ENCODE measurements at places on chromosomes 12 and 14.

GRCh38 chr12:48067250-48067938, 38.5 kb downstream of the SENP1 start:
- DNase-seq, result no peak

- no peak for DNase-seq
Observed at GRCh38 chr12:113594967-113595366, 123.3 kb upstream of the LHX5 start.

DNA sequence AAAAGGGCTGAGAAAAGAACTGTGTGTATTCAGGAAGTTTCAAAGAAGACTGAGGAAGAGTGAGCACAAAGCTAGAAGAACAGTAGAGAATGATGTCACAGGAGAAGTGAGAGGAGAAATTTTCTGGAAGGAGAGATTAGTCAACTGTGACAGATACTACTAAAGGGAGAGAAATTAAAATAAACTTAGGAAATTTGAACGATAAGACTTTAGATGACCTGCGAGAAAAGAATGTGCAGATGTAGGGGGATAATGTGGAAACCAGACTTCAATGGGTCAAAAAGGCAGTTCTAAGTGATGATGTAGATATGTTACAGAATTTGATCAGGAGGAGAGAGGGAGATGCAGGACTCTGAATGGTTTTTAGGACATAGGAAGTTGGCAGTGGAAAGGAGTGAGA, 287.4 kb downstream of the SYT1 start:
- DNase-seq, result no peak

DNA sequence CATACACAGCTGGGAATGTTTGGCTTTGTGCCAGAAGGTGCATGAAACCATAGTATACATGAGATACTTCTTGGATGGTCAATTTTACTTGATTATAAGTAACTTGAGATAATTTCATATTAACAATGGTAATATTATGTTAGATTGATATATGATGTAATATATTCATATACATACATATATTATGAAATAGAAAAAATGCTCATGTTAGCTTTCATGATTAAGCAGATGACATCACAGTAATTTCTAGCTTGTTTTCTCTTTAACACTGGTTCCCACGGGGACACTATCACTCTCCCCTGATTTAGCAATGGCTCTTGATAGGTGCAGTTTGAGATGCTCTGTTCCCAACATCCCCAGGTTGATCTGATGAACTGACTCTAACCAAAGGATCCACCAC, 35.4 kb upstream of the NTF3 start:
- no peak for DNase-seq

GRCh38 chr12:120377611-120378010, 8.6 kb upstream of the MSI1 start:
- DNase-seq, result no peak

DNA sequence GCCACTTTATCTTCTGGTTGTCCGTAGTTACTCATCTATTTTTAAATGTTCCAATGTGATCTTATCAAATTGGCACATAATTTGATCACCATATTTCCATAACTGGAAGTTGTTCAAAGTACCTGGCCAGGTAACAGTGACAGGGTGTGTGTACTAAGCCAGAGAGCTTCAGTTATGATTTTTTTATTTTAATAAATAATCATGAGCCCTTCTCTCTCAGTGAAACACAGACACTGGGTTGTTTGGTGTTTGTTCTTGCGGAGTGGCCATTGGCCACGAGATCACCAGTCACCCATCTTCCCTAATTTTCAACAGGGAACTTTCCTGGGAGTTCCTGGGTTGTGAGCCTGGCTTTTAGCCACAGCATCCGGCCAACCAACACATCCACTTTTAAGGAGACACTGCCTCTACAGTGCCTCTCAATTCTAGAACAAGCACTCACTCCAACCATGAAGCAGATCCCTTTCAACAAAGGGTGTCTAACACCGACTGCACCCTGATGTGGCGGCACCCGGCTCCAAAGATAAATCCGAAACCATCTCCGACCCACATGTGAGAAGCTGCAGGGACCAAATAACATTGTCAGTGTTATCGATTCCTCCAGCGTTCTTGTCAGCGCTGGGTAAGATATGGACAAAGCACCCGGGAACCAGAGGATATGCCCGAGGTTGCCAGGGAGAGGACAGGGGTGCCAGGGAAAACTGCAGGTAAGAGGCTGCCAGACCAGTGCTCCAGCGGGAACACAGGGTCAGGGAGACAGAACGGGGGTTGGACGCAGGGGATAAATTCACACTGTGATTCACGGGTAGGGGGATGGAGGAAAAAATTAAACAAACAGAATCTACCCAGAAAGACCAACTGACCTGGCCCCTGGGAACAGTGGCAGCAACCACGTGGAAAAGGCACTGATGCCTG, 49.9 kb downstream of the FOXN3 start:
- DNase-seq, result no peak

DNA sequence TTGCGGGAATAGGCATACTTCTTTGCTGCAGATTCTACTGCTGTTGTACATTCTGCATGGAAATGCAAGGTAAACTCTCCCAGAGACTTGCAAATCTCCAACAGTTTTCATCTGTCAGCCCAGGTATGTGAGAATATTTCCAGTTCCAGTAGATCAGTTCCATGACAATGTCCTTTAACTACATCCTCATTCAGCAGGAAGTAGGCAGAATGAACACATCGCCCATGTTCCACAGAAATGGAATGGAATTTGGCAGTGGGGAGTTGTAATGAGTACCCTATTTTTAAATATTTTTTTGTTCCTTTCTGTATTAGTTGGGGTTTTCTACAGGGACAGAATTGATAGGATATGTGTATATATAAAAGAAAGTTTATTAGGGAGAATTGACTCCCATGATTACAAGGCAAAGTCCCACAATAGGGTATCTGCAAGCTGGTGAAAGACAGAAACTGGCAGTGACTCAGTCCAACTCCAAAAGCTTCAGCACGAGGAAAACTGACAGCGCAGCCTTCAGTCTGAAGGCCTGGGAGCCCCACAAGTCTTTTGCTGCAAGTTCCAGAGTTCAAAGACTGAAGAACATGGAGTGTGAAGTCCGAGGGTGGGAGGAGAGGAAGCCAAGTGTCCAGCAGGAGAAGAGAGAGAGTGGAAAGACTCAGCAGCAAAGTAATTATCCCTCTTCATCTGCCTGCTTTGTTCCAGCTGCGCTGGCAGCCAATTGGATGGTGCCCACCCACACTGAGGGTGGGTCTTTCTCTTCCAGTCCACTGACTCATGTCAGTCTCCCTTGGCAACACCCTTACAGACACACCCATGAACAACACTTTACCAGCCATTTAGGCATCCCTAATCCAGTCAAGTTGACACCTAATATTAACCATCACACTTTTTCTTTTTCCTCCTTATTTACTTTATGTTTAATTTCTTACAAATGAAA, 110.4 kb upstream of the SCAF11 start:
- DNase-seq, result peak; percentile 28
